ENCODE measurements at places on chromosomes 12 and 14.

DNA sequence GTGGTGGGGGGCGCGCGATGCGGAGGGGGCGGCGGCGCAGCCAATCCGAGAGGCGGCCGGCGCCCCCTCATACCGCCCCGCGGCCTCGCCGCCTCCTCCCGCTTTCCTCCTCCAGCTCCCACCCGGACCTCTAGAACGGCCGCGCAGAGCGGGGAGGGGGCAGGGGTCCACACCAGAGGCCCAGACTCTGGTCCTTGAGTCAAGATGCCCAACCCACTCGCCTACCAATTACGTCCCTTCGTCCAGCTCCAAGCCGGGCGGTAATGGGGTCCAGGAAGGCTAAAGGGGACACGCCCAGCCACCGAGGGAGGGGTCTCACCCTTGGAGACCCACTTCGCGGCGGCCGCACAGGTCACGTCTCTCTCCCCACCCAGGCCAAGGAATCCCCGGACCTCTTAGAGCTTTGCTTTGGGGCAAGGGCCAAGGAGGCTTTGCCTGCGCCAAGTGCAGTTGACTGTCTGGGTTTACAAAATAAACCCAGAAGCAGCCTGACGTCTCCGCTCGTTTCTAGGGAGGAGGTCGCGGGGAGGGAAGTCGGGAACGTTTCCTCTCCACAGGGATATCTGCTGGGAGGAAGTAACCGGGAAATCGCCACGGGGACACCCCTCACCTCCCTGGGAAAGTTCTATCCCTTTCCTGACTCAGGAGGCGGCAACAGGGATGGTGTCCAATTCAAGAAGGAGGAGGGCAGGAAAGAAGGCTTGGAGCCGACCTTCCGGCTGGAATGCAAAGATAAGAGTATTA lies 394 bp upstream of the AMIGO2 start:
- DNase-seq: peak; percentile 61

DNA sequence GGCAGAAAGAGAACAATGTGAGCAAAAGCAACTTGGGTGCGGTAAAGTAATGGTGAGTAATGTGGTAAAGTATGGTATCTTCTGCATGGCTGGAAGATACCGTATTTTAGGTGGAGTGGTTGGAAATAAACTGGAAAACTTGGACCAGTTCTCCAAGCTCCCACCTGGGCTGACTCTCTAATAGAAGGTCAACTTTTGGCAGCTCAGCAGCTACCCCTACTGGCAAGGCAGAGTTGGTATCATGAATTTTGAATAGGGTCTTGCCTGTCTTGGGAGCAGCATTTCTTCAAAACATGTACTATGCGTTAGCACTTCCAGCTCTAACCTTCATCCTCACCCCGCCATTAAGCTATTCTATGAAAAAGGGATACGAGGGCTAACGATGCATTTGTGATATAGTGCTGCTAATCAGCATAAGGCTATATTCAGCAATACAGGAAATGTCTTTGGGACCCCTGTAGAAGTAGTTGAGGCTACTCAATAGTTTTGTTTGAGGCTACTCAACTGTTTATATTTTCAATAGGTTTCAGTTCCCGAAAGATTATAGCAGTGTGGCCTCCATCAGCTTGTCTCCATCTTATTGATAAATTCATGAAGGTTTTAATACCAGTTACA lies 276.3 kb upstream of the FAR2 start:
- peak; percentile 68 for DNase-seq

GRCh38 chr14:97158102-97158501 lies 360.9 kb downstream of the VRK1 start:
- DNase-seq: no peak

DNA sequence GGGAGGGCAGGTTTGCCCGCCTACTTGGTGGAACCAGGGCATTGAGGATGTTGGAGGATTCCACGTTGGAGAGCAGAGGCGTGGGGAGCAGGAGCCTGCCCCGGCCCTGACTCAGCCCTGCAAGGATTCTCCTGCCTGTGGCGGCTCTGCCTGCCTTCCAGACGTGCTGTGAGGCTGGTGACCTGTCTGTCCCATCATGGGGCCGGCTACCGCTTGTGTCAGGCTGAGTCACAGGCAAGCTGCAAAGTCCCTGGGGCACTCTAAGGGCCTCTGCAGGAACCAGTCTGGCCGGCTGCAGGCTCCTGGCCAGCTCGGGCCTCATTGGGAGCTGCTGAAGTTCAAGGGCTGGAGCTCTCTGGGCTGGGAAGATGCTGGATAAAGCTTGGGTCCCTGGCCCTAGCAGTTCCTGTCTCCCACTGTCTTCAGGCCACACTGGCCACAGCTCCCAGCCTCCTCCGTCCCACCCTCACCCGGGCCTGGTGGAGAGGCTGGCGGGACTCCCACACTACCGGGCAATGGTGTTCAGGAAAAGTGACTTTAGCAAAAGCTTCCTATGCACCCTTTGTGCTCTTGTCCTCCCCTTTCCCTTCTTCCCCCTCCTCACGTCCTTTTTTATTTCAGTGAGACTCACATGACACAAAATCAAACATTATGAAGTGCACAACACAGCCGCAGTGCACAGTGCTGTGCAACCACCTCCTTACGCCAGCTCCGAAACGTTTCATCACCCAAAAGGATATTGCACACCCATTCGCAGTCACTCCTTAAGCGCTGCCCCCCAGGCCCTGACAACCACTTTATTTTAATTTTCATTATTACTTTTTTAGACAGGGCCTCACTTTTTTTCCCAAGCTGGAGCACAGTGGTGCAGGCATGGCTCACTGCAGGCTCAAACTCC lies 22.0 kb upstream of the ULK1 start:
- DNase-seq: peak; percentile 91

- no peak for DNase-seq
Measured at GRCh38 chr12:51522696-51523095, 68.3 kb upstream of the SCN8A start.

DNA sequence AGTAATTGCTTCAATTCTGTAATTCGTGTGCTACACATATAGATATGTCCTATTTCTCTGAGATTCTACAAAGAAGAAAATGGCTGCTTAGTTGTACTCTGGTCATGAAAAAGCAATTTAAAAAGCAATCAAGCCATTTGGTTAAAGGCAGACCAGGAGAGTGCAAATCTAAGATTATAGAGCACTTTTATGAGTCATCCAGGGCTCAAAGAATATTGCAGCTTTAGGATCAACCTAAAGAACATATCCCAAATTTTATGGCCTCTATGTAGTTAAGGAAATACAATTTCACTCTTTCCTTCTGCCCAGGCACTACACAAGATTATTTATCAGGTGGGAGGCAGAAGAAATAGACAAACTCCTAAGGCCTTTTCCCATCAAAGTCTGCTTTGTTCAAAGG lies 332.8 kb downstream of the SEC23A start:
- no peak for DNase-seq

GRCh38 chr12:89333564-89334252 lies 18.6 kb downstream of the DUSP6 start:
- DNase-seq: no peak

- DNase-seq: no peak
Measured at GRCh38 chr12:23947395-23947794, 2.1 kb downstream of the SOX5 start.

DNA sequence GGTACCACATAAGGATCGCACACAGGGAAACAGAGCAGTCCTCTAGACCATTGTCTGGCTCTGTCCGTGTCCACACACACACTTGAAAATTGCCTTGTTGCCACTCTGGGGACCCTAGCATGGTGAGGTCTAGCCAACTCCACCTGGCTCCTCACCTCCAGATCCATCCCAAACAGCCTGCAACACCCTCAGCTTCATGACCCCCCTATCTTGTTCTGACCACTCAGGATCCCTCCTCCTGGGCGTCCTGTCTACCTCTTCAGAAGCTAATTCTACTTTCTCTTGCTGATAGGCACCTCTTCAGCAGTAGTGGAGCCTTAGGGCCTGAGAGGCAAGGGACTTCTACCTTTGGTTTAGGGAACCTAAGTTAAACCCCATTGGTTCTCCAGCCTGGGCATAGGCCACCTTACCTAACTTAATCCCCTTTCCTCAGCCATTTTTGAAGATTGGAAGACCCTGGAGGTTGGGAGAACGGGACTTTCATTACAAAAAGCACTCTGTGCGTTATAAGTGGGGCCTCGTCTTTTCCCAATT lies 697 bp upstream of the HOXC5 start:
- DNase-seq: no peak

GRCh38 chr12:70317781-70318180 lies 48.3 kb upstream of the KCNMB4 start:
- no peak for DNase-seq
